NCI-H460 (cell line): ENCODE measurements at places on chromosomes 5 and 9.
A peak's percentile ranks its signal among the peaks of the same experiment; 100 is the strongest.

DNA sequence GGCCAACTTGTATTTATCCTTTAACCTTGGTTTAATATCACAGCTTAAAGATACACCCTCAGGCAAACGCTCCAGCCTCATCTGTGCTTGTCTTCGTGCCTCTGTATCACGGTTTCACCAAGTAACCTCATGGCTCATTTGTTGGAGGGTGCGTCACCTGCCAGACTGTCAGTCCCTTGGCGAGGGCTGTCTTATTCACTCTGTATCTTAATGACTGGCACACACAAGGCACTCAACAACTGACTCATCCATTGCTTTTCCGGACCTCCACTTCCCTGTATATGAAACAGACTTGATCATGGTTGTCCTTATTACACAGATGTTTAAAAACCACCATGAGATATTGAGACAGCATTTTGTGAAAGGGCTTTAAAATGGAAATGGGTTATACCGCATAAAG, 28.0 kb downstream of the LCP2 start:
- DNase-seq = no peak

GRCh38 chr9:120711354-120711753, 2.9 kb downstream of the MEGF9 start:
- no peak for DNase-seq

DNA sequence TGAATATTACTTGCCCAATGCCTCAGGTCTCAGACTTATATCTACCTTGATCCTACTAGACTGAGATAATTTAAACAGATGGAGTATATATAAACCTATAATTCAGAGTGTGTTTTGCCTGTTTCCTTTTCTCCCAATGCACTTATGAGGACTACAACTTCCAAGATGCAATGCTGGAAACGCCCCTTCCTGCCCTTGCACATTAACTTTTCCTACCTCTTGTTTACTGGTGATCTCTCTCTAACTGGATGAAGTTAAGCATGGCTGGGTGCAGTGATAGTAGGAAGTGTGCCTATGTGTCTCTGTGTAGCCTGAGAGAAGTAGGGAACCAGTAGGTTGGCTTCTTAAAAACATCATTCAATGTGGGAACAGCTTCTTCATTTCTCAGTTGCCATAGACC, 115.2 kb downstream of the SVEP1 start:
- DNase-seq = no peak

GRCh38 chr5:171450423-171451331, 31.2 kb downstream of the FGF18 start:
- DNase-seq = peak; percentile 28

- no peak for DNase-seq
Measured at GRCh38 chr5:126723643-126724042, 53.3 kb upstream of the LMNB1 start.

DNA sequence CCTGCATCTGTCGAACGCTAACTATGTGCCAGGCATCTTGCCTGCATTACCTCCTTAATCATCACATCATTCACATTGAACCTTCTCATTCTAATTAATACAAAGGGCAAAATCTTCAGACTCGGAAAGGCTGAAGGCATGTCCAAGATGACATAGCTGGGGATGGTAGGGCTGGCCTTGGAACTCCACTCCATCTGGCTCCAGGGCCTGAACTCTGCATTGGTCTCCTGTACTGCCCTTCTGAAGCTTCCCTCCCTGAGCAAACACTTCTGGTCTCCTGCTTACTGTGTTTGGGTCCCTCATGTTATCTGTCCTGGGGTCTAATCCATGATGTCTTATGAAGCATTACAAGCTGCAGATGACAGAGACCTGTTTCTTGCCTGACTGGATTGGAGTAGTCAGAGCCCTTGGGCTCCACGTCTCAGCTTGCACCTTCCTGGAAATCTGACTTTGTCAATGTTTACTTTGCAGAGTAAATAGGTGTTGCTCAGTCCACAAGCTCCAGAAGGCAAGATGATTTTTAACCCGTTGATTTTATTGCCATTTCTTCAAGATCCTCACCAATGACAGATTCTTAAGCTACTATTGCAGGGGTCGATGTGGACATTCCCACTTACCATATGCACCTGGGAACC, 106.1 kb downstream of the GALNT10 start:
- DNase-seq = no peak

- no peak for DNase-seq
Measured at GRCh38 chr5:155839251-155840037, 487.5 kb upstream of the SGCD start.

- no peak for DNase-seq
Measured at GRCh38 chr9:27352457-27353165, 55.7 kb upstream of the EQTN start.

DNA sequence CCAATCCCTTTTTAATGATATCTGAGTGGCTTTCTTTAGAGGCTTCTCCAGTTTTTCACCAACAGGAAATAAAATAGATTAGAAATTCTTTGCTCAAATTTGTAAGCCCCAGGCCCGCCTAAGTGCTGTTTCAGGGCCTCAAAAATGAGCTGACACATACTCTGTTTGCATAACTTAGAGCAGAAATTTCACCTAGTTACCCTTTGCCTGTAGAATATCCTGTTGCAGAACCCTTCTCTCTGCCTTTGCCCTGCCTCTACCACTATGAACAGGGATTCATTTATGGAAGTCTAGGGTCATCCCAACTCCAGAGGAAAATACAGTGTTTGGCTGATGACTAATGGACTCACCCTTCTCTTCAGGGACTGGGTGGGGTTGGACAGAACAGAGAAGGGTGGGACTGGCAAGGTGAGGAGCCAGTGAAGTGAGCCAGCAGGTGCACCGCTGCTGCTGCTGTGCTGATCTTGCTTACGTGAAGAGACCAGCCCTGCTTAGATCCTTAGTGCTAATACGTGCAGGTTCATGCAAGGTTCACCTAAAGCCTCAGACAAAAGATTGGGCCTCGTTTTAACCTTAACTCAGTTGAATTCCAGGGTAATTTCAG, 22.8 kb downstream of the OSTF1 start:
- DNase-seq = no peak

DNA sequence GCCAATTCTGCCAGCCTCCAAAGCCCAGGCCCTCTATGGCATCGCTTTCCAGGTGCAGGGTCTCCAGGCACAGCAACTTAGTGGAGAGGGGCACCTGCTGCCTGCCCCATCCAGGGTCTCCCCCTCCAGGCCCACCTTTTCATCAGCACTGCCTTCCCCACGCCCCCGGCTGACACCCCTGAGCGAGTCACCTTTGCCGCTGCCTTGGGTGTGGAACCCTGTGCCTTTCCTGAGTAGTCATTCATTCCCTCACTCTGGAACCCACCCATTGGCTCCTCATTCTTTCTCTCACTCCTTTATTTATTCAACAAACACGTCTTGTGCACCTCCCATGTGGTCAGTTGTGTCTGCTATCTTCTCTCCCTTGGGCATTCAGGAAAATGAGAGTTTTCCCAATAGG, 14.5 kb upstream of the RPL26L1 start:
- no peak for DNase-seq

GRCh38 chr5:68141494-68141893, 74.1 kb upstream of the PIK3R1 start:
- no peak for DNase-seq

- DNase-seq = no peak
Measured at GRCh38 chr5:17147617-17148016, 69.8 kb upstream of the BASP1 start.

DNA sequence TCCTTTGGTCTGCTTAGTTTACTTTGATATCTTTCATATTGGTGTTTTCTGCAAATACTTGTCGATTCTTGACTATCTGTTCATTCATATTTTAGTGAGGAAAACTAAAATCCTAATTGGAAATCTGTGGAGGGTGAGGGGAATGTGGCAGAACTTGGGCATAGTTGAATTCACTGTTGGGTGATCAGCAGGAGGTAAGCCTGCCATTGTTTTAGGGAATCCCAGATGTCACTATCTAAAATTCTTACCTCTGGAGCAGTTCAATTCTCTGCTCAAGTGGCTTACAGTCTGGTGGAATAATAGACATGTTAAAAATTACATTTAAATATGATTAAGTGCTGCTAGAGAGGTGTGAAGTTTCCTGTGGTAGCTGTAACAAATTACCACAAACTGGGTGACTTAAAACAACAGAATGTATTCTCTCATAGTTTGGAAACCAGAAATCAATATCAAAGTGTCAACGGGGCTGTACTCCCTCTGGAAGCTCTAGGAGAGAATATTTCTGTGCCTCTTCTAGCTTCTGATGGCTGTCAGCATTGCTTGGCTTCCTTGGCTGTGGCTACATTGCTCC, 90.3 kb upstream of the GCNT4 start:
- DNase-seq = no peak

DNA sequence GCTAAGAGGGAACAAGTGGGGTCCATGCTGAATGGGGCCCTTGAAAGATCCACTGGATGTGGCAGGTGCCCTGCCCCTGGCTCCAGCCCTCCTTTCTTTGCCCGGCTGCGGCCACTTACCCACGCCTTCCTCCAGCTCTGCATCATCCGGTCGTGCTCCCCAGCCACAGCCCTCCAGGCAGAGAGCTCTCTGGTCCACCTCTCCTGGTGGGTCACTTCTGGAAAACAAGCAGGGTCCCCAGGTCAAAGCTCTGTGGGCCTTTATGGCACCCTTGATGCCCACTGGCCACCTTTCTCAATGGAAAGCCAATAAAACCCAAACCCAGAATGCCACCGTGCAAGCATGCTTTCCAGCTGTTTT, 45.0 kb downstream of the SECISBP2 start:
- no peak for DNase-seq

GRCh38 chr5:6899221-6899620, 186.0 kb downstream of the TENT4A start:
- DNase-seq = no peak

DNA sequence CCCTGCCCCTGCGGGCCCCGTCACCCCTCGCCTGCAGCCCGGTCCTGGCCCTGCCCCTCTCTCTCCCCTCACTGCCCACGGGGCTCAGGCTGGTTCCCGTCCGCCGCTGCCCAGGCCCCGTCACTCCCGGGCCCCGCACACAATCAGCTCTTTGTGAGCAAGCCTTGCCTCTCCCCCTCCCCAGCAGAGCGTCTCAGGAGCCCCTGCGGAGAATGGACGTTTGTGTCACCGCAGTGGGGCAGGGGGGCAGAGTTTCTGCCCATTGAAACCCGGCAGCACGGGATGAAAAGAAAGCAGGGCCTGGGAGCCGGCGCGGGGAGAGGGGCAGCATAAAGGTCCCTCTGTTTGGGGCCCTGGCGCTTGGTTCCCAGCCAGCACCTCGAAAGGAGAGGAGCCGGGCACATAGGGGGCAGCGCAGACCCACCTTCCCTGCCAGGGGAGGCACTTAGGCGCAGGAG, 13.5 kb upstream of the NUP214 start:
- no peak for DNase-seq

GRCh38 chr5:10634562-10634961, 70.7 kb downstream of the ANKRD33B start:
- no peak for DNase-seq

DNA sequence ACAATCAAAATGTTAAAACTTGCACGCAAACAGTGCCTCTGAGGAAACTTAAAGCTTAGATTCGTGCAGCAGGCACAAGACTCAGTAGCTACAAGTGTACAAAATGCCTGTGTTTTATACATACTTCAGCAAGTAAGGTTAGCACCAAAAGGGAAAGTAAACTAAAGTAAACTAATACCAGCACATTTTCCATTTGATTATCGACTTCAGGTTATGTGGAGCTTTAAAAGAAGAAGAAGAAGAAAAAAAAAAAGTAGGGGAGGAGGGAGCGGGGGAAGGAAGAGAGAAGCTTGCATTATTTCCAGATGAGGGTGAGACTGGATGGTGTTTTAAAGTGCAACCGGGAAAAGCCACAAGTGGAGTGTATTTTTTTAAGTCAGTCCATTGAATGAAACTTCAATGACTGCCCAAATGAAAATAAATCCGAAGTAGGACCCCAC, 596 bp upstream of the ADAMTS6 start:
- DNase-seq = no peak
